ENCODE measurements at places on chromosomes 1 and 21.

DNA sequence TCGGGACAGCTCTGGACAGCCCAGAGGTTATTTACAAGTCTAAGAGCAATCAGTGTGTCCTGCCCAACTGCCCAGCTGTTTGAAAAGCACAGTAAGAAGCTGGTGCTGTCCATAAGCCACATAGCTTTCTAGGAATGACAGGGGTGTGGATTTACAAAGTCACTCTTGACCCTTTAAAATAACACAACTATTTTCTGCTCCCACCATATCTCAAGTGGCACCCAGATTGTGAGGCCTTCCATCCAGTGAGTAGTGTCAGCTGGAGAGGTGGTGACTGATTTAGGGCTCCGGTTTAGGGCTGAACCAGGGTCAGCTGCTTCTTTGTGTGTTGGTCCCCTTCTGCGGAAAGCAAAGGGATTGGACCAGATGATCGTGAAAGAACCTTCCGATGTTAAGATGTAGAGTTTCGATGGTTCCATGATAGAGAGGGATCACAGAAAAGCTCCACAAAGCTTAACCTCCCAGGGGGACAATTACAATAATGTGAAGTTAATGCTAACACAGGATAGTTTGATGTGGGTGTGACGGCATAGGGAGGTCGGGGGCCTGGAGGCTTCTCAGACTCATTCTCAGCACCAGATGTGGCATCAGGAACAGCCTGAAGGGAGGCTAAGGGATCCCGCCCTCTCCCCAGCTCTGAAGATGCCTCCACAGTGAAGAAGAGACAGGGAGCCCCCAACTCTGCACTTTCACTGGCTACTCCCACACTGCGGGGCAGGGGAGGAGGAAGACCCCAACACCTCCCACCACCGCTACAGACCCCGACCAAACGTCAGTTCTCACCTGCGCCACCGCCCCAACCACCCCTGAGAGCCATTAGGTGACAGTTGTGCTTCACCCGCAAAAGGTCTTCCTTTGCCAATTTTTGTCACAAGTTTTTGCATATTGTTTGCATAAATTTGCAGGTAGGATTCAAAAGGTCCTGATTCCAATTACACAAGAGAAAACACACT is 40.6 kb downstream of the LRRC3 start:
- DNase-seq: no peak

- DNase-seq: no peak
Observed at GRCh38 chr1:205975387-205975998, 27.7 kb downstream of the RAB7B start.

- no peak for DNase-seq
Observed at GRCh38 chr1:168717906-168718891, 10.8 kb downstream of the DPT start.

GRCh38 chr1:162736184-162736583 is 54.3 kb upstream of the HSD17B7 start:
- DNase-seq: no peak

GRCh38 chr1:204904228-204904810 is 33.7 kb downstream of the NFASC start:
- no peak for DNase-seq
